ENCODE measurements at places on chromosomes 12 and 14.
A peak's percentile ranks its signal among the peaks of the same experiment; 100 is the strongest.

- DNase-seq: peak; percentile 77
These were observed 108.2 kb upstream of the ATF7IP start for GRCh38 chr12:14257303-14257733.

GRCh38 chr12:27304856-27305255 lies 27.8 kb upstream of the BMAL2 start:
- no peak for DNase-seq

DNA sequence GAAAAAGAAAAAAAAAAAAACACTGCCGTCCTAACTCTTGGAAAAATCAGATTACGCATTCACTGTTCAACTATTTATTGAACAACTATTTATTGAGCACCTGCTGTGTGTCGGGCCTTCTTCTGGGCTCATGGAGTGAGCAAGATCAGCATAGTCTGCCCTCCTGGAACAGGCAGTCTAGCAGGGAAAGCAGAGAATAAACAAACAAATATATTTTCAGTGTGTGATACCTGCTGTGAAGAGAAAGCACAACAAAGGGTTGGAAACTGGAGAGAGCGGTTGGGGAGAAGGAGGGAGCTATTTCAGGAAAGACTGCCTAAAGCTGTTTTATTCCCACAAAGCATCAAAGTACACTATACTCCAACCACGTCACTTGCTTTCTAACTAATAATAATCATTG lies 10.8 kb downstream of the PROX2 start:
- DNase-seq: no peak

GRCh38 chr14:55412676-55413075 lies 1.0 kb upstream of the ATG14 start:
- DNase-seq: no peak

- no peak for DNase-seq
These were observed 57.6 kb upstream of the CNTN1 start for GRCh38 chr12:40634517-40635131.

DNA sequence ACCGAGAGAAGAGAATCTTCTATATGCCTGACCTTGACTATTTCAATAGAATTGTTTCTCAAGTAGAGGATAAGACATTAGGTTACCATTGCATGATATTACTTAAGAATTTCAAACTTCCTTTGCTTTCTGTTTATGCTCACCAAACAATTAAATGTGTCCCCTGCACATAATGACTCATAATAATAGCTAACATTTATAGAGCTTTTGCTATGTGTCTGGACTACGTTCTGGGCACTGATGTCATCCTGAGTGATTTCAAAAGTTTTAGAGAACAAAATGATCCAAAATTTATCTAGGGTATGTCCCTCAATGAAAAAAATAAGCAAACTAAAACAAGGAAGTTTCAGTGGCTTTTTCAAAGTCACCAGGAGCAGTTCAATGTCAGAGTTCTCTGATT lies 38.8 kb downstream of the SLC15A5 start:
- DNase-seq: no peak

- no peak for DNase-seq
These were observed 24.0 kb upstream of the HIGD1C start for GRCh38 chr12:50928392-50928791.

DNA sequence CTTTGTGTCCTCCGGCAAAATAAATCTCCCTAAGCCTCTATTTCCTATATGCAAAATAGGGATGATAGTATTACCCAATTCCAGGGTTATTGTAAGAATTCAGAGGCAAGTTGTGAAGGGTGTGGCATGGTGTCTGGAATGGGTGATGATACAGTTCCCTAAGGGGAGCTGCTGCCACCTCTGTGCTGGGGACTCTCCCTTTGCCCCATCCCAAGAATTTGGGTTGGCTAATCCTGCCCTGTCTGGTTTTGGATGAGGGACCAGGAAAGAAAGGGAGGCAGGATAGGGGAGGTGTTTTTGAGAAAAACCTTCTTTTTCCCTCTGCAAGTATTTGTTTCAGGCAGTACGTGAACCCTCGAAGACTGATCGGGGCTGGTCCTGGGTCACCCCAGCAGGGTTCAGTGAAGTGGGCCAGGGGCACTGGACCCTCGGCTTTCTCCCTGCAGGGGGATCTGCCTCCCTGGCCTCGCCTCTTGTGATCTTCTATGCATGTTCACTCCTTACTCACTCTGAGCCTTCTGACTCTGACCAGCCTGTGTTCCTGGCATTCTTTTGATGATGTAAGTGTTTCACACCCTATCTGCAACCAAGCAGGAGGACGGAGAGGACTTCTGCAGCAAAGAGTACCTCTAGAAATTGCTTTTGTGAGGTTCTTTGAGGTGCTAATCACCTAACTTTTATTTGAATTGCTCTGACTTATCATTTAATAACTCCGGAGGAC lies 60.8 kb downstream of the RASSF3 start:
- DNase-seq: no peak

GRCh38 chr12:124148481-124149273 lies 146.2 kb upstream of the RFLNA start:
- DNase-seq: no peak

DNA sequence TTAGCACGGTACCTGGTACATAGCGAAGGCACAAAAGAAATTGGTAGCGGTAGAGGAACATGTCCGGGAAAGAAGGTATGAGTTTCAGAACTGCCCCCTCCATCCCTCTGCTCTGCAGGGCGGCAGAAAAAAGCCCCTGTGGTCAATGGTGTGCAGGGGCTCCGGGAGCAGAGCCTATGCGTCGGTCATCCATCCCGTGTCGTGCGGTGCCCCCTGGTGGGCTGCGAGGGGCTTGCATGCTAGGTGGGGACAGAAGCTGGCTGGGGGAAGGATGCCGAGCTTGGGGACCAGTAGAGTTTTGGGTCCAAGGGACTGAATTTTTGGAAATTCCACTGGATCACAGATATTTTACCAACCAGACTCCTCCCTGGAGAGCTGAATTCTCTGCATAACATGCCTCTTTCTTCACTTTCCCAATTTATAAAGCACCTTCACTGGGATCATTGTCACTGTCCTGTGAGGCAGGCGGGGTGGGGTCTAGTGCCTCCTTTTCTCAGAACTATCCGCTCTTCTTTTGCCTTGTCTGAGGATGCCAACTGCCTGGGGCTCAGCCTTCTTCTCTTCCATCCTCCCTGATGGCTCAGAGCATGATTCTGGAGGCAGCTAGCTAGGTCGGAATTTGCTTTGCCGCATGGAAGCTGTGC lies 148.7 kb downstream of the SMOC1 start:
- peak; percentile 73 for DNase-seq

DNA sequence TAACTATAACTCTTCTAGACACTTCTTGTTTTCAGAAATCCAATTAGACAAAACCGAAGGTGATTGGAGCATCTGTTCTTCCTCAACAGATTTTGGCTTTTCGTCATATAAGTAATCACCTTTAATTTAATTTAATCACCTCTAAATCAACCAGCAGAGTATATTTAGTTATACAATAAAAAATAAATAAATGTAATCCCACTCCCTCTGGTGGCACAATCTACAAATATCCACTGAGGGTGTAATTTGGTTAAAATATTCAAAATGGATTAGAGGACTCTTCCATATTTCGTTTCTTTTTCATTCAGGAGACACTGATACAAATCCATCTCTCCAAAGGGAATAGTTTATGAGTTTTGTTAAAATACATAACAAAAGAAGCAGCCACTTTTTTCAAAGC lies 18.3 kb upstream of the SLC35F4 start:
- DNase-seq: no peak

DNA sequence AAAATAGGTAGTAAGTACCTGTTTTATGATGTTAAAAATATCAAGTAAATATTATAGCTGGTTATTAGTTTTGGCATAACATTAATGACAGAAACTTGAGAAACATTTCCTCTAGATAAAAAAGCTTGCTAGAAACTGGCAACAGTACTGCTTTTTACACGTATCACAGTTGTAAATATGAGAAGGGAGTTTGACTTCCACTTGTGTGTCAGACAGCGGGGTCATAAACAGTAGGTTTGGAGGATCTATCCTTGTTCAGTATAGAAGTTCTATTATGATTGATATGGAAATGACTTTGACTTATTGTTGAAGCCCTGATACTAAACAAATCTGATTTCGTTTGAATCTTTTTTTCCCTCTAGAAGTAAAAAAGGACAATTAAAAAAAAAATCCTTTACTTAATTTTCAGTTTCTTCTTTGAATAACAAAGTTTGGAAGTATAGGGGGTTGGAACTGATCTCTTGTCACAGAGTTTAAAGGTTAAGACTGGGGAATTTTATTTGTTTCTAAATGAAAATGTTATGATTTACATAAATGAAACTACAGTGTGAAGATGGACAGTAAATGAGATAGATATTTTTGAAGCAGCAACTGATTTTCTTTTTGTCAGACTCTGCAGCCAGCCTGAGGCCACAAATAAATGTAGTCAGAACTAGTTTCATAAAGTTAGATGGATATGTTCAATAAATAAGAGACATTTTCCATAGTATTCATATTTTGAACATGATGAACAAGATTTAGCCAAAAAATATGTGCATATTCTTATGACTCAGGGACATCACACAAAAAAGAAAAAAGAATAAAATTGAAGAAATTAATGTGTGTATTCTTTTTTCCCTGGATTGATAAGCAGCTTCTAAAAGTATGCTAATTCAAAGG lies 50.1 kb downstream of the WNK1 start:
- DNase-seq: no peak

DNA sequence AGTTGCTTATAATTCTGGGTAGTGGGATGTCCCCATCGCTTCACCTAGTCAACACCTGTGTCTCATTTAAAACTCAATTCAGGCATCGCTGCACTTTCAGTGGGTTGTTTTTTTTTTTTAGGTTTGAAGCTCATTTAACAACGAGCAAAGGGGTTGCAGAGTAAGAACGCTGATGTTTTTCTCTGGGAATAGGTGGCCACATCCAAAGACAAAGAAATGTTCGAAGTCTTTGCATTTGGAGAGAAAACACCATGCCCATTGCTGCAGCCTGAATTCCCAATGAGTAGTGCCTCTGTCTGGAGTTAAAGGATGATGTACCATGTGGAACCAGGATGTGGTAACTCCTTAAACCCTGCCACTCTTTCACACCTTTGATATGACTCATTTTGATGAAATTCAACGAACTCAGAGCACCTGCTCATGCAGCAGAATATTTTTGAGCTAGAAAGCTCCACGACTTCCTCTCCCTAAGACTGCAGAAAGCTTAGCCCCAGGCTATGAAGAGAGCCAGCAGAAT lies 35.1 kb upstream of the BATF start:
- no peak for DNase-seq

DNA sequence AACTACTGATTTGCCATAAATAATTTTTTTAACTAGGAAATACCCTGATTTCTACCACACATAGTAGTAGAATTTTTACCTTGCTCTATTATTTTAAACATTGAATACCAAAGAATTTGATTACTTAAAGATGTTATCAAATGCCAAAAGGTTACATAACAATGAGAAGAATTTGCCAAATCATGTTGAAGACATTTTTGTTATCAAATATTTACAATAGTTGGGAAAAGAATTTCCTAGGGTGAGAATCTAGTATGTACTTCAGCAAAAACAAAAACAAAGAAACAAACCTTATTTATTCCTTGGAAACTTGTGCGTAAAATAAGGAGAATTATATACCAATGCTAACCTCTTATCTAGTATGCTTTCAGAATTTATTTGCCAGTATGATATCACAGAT lies 107.2 kb downstream of the SCAF11 start:
- DNase-seq: no peak

GRCh38 chr14:71855399-71856036 lies 76.7 kb upstream of the RGS6 start:
- DNase-seq: peak; percentile 44

DNA sequence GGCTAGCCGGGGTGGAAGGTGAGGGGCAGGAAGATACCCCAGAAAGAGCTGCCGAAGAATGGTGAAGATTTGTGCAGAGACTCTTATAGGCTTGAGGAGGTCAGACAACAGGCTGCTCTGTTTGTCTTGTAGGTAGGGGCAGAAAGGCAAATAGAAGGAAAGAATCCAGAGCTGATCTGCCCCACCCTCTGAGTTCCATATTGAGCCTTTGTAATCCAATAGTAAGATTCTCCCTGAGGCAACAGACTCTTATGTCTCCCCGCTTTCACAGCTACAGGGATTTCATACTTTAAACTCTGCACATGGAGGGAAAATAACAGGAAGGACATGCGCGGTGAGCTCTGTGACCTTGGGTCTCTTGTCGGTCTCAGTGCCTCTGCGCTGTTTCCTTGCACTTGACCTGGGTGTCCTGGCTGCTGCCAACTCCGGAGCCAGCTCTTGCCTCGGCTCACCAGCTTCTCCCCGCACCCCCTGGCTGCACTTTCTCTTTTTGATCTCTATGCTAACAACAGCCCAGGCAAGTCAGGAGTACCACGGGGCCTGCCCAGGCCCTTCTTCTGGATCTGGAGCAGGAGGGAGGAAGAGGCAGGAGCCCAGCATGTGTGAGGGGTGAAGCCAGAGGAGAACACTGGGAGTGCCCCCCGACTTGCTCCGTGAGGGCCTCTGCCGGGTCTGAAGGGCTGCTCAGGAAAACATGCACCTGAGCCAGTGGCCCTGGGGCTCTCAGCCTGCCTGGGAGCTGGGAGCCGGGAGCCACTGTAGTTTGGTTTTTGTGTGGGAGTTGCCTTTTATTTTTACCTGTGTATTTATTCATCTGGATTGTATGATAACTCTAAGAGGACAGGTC lies 75.8 kb downstream of the PPP1R36 start:
- no peak for DNase-seq

GRCh38 chr14:68701001-68701741 lies 91.7 kb downstream of the ZFP36L1 start:
- DNase-seq: no peak

- no peak for DNase-seq
These were observed 40.5 kb downstream of the SLCO1A2 start for GRCh38 chr12:21294176-21294575.

DNA sequence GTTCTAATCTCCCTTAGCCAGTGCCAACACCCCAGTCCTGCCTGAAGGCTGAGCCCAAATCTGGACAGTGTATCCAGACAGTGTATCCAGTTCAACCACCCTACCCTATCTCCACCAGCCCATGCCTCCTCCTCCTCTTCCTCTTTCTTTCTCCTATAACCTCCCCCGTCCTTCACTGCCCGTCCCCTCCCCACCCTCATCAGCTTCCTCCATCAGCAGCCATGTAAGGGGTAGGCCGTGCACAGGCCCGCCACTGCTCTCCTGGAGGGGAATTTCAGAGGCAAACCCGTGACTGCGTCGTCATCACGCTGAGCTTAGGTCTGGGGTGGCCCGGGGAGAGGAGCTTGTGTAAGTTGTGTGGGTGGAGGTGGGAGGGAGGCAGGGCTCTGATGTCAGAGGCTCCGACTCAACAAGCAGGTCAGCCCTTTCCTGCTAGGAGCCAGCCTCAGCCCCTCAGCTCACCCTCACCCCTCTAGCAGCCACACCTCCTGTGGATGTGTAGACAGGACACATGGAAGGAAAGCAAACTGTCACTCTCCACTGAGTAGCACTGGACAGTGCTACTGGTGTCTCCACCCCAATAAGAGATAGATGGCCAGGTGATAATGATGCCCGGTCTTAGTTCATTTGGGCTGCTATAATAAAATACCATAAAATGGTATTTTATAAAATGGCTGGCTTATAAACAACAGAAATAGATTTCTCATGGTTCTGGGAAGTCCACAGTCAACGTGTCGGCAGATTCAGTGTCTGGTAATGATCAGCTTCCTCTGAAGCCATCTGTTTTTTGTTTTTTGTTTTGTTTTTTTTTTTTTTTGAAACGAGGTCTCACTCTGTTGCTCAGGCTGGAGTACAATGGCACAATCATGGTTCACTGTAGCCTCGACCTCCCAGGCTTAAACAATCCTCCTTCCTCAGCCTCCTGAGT lies 50.5 kb downstream of the IRF2BPL start:
- peak; percentile 85 for DNase-seq

- no peak for DNase-seq
These were observed 110.1 kb upstream of the PELI2 start for GRCh38 chr14:56008150-56008549.

Measured in K562 (cell line).